ENCODE measurements at places on chromosomes 7 and 10. TPM values are rescaled to one million over a fixed set of nuclear protein-coding genes. Genes with fewer than 3 reads are reported as not detected.

- DNase-seq: no peak
Observed at GRCh38 chr10:15630353-15630752, 89.4 kb downstream of the ITGA8 start.

- no peak for DNase-seq
Observed at GRCh38 chr10:100341953-100342626, 4.9 kb upstream of the SCD start.

Gene STEAP1B
- total RNA-seq: 1.3 TPM

Gene CLDN4
- 0.50 TPM for total RNA-seq

DNA sequence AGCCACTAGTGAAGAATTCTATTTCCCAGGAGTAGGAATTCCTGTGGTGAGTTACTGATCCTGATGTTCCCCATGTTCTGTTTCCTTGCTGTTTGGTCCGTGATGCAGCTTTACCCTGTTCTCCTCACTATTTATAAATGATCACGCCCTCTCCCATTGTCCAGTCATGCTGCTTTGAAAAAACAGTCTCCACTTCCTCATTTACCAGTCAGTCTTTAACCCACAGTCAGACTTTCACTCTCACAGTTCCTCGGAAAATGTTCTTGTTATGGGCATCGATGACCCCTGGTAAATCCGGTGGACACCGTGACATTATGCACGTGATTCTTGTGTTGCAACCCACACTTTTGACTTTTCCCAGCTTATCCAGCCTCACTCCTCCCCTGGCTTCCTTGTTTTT, 14.4 kb downstream of the SCIN start:
- no peak for DNase-seq

DNA sequence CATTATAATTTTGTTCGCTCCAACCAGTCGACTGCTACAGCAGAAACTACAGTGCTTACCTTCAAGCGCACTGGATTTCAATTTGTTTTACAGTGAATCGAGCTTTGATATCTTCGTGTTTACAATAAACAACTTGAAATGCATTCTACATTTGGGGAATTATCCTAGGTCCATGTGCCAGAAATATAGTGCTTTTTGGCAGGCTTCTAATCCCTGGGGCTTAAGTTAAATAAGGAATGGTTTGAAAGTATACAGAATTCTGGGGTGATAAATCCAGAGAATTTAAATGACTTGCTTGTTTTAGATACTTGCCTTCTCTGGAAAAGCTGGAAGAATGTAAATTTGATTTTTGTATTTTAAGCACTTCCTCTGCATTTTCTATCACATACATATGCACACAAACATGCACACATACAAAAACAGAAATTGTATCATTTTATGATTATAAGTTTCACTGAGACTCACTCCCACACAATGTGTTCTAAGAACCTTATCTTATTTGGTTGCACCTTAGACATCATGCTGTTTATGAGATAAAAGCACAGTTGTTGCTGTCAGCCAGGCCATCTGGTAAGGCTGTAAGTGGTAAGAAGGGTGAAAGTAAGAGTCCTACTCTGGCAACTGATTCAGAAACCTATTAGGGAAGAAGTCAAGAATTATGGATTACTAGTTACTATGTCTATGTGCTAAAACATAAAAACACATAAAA, 347.2 kb upstream of the KCND2 start:
- DNase-seq: no peak

- DNase-seq: no peak
Observed at GRCh38 chr10:86306628-86307278, 59.8 kb downstream of the GRID1 start.

GRCh38 chr7:25359471-25360059, 131.3 kb upstream of the NPVF start:
- DNase-seq: no peak

DNA sequence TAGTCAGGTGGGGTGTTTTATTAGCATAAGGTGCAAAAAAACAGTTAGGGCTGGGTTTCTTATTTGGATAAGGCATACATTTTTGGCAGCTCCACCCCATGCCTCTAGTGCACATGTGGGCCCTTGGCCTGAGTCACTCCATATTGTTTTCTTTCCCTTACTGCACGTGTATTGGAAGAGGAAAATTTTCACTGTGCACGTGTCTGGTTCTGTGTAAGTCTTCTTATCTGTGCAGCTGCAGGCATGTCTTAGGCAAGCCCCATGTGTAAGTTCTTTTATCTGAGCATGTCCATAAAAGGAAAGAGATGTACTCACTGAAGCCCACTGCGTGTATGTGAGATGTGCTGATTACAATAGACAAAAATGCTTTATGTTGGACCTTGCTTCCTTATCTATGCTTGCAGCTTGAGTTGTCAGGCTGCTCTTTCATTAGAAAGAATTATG, 540.3 kb upstream of the IGFBP3 start:
- no peak for DNase-seq

Gene BAMBI
- total RNA-seq: 6.8 TPM

GRCh38 chr7:40922316-40922670, 780.6 kb downstream of the INHBA start:
- DNase-seq: no peak

GRCh38 chr7:54838175-54838910, 79.3 kb upstream of the SEC61G start:
- no peak for DNase-seq

- DNase-seq: no peak
Observed at GRCh38 chr7:120760050-120760449, 97.9 kb downstream of the TSPAN12 start.

Gene TDRD1
- not detected for total RNA-seq

Gene FFAR4
- not detected for total RNA-seq

Gene VSTM4
- 0.70 TPM for total RNA-seq

GRCh38 chr7:116395141-116395791, 104.3 kb upstream of the CAV2 start:
- no peak for DNase-seq

DNA sequence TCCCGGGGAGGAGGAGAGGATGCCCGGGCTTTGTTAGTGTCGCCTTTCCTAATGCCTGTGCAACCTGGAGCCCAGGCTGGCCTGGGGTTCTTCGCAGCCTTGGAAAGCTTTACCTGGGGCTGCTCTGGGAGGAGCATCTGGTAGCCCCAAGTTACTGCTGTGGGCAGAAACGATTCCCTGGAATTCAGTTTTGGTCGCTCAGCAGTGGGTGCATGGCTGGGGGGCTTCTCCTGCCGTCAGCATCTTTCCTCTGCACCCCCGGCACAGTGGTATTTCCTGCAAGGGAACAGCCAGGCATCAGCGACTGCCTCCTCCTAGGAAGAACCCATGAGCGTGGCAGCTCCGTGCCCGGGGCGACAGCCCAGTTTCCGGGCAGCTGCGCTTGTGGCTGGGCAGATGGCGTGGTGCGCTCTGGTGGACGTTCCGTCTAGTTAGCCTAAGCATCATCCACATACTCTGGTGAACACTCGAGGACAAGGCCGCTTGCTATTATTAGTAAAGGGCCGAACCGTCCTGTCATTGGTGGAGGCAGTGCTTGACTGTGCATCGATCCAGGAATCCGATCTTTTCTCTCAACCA, 107.0 kb upstream of the BTBD16 start:
- DNase-seq: peak; percentile 90

Gene ANKRD2
- not detected for total RNA-seq

- no peak for DNase-seq
Observed at GRCh38 chr7:43625453-43625852, 42.5 kb downstream of the STK17A start.

DNA sequence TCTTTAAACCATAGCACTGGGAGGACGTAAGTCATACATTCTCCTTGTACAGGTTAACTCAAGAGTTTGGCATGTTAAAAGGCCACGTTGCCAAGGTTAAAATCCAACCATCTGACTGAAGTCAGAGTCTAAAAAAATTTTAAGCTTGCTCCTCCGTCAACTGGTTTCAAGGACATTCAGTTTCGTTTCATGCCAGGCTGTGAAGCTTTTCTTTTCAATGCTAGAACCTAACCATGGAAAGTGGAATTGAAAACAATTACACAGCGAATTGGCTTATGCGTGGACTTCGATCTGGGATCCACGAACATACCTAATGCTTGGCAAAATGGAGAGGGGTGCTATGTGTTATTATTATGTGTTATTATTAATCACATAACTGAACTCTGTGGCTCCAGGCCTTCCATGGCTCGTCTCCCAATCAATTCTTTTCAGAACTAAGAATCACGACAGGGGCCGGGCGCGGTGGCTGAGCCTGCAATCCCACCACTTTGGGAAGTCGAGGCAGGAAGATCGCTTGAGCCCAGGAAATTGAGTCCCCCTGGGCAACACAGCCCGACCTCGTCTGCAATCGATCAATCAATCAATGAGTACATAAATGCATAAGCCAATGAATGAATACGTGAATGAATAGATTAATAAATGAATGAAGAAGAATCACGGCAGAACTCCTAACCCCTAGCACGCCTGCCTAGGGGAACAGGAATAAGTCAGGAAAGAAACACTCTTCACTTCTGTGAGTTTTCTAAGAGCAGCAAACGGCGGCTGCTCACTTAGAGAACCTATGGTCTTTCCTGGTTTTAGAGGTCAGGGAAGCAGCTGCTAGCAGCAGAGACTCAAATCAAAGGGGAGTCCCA, 733 bp upstream of the ARL5B start:
- no peak for DNase-seq

DNA sequence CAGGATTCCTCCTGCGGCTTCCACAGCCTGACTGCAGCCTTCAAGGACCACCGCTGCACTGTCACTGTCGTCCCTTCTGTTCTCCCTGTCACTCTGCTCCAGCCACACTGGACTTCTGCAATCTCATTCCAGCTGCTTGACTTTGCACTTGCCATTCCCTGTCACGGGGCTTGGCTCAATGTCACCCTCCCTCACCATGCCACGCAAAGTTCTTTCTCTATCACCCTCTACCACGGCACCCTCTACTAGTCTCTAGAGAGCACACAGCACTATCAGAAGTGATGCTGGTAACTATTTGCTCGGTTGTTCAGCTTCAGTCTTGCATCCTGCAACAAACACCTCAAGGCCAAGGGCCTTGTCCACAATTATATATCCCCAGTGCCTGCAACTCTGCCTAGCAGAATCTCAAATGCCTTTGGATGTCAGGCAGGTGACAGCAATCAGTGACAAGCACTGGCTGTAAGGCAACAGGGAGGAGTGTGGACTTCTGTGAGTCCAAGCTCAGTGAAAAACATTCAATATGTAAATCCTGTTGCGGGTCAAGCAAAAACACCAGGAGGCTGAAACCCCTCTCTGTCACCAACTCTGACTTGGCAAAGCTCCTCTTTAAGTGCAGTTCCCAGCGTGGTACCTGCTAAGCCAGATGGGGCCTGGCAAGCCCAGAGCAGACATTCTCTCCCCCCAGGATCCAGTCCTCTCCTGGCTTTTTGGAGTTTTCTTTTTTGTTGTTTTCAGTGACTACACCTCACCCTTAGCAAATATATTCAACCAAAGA, 259.9 kb downstream of the FGFR2 start:
- no peak for DNase-seq

DNA sequence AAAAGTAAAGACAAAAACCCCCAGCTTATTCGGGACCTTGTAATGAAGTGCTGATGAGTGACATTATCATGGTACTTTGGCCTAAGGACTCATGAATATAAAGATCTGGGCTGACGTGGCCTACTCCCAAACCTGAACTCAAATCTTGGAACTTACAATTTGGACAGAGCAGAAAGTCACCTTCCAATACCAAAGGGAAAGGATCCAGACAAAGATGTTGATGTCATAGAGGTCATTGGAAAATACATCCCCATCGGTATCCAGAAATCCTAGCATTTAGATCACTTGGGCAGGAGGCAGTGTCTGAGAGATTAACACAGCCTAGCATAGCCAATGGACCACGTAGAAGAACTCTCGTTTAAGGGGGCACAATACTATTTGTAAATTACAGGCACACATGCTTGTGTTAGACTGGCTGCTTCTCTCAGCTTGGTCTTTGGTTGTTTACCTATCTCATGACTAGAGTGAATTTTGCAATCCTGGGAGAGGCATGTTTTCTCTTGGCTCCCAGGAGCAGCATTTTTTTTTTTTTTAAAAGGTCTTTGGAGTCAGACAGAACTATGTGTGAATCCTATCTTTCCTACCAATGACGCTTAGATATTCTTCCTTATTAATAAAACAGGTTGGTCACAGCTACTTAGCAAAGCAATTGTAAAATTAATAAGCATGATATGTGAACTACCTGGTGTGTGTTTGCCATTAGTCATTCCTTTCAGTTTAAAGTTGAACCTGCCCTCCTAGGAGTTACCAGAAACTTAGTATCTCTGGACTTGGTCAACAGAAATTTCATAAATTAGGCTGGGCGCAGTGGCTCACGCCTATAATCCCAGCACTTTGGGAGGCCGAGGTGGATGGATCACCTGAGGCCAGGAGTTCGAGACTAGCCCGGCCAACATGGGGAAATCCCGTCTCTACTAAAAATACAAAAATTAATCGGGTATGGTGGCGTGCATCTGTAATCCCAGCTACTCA, 27.8 kb upstream of the MRPS33 start:
- no peak for DNase-seq

Gene HOXA1
- total RNA-seq: not detected

Gene SFRP5
- total RNA-seq: not detected

Gene CYP2E1
- 3.1 TPM for total RNA-seq

Gene ARHGAP22
- total RNA-seq: 1.1 TPM

- DNase-seq: no peak
Observed at GRCh38 chr10:393787-394438, 258.7 kb downstream of the ZMYND11 start.

Gene GPR22
- total RNA-seq: not detected

GRCh38 chr7:29204491-29205272, 10.1 kb downstream of the CHN2 start:
- no peak for DNase-seq

DNA sequence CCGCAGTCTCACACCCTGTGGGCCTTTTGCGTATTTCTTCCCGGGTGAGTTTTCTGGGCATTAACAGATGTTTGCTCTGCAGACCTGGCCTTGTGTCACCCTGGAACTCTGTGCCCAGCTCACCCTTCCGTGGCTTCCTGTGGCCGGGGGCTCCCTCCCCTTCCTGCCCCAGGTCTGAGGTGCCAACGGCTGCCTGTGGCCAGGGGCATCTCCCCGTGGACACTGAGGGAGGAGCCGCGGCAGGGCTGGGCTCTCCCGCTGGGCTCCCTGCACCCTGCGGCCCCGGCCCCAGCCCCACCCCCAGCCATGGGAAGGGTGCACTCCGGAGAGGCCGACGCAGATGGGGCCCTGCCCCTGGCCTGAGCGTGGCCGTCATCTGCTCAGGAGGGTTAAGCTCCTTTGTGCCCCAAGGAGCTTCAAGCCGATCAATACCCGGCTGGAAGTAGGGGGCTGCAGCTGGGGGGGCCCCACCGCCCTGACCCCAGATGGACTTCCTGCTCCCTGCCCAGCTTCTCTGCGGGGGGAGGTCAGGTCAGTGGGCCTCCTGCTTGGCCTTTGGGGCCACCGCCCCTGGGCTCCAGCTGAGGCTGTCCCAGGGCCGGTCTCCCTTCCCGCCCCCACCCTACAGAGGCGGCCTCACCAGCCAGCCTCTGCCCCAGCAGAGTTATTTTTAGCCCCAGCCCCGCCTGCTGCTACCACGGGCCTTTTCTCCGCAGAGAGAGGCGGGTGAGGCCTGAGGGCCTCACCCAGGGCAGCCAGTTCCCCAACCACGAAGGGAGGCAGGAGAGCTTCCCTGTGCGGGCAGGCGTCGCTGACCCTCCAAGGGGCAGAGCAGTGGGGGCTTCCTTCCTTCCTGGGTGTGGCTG, 24.2 kb downstream of the PWWP2B start:
- DNase-seq: no peak

Data from osteocyte (in vitro differentiated cells).